ENCODE measurements at places on chromosomes 12 and 14.

DNA sequence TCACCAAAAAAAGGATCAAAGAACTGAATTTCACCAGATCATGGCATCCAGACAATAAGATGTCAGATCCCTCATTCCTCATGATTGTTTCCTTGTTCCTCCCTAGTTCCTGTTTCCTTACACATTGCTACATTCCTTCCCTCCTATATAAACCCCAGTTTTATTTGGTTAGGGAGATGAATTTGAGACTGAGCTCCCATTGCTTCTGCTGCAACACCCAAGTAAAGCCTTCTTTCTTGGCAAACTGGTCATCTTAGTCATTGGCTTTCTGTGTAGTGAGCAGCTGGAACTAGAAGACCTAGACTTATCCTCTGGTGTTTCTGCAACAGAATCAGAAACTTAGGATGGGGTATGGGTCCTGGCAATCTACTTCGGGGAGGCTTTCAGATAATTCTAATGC lies 217.9 kb downstream of the NOVA1 start:
- DNase-seq: no peak
- no peaks in the 10 kb centered on the region for H3K4me1 ChIP-seq
- H3K27ac ChIP-seq: no peak overlapping the region
- H3K4me3 ChIP-seq: no peak overlapping the region
- H3K27me3 ChIP-seq: no peaks in the 10 kb centered on the region
- H3K36me3 ChIP-seq: no peaks in the 10 kb centered on the region

DNA sequence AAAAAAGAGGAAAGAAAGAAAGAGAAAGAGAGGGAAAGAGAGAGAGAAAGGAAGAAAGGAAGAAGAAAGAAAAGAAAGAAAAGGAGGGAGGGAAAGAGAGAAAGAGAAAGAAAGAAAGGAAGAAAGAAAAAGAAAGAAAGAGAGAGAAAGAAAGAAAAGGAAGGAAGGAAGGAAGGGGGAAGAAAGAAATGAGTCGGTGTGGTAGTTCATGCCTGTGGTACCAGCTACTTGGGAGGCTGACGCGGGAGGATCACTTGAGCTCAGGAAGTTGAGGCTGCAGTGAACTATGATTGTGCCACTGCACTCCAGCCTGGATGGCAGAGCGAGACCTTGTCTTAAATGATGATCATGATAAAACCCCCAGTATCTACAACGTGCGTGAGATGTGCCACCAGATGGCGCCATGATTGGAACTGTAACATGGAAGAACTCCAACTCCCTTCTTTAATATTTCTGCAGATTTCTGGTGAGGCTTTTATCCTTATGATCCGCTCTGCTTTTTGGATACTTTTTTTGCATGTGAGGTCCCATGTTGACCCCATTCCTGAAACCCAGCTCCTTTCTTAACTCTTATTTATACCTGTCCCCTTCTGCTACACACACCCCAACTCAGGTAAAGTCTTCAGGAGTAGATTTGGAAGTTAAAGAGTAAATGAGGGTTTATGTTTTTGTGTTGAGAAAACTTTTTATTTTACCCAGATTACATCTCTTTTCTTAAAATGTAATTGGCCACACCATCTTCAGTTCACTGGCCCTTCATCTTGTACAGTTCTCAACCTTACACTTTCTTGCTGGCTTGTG lies 25.6 kb downstream of the RNASE10 start:
- H3K4me3 ChIP-seq: peak overlapping the region; percentile 40
- H3K4me1 ChIP-seq: peaks cover 7% of the 10 kb centered on the region
- H3K27me3 ChIP-seq: peaks cover 2% of the 10 kb centered on the region
- peak; percentile 90 for DNase-seq
- H3K27ac ChIP-seq: no peak overlapping the region

- H3K27ac ChIP-seq: no peak overlapping the region
- no peaks in the 10 kb centered on the region for H3K27me3 ChIP-seq
- no peak overlapping the region for H3K4me3 ChIP-seq
- H3K4me1 ChIP-seq: no peaks in the 10 kb centered on the region
- H3K36me3 ChIP-seq: no peaks in the 10 kb centered on the region
Measured at GRCh38 chr14:65815127-65815526, 402.6 kb downstream of the FUT8 start.

DNA sequence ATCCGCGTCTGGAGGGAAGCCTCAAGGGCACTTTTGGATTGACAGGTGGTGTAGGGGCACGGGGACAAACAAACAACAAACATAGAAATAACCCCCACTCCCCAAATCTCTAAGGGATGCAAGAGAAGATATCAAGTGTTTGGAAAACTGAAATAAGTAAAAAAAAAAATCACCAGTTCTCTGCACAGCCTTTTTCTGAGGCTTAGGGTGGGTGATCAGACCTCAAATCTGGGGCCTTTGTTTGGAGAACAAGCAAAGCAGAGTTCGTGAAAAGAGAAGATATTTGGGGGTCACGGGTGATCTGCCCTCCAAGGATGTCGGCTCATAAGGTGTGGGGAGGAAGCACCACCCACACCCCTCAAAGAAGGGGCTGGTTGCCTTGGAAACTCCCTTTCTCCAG lies 10.7 kb downstream of the TBX5 start:
- no peaks in the 10 kb centered on the region for H3K36me3 ChIP-seq
- H3K4me1 ChIP-seq: peaks cover 4% of the 10 kb centered on the region
- H3K27me3 ChIP-seq: peaks cover 80% of the 10 kb centered on the region

DNA sequence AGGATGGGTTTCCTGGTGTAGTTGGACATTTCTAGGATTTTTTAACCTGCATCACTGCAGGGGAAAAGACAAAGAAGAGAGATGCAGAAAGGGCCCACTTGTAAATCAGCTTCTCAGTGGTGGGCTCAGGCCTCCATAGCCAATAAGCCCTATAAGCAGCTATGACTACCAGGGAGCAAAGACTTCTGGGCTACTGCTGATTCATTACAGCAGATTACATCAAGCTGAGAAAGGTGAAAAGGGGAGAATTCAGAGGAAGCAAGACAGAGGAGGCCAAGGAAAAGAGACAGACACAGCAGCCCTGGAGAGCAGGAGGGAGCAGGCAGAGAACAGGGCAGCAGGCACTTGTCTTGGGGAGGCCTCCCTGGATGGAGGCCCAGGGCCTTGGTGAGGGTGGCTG lies 95.2 kb downstream of the KCNA5 start:
- no peak for DNase-seq
- H3K4me3 ChIP-seq: no peak overlapping the region
- H3K4me1 ChIP-seq: no peaks in the 10 kb centered on the region
- H3K27me3 ChIP-seq: peaks cover 12% of the 10 kb centered on the region

DNA sequence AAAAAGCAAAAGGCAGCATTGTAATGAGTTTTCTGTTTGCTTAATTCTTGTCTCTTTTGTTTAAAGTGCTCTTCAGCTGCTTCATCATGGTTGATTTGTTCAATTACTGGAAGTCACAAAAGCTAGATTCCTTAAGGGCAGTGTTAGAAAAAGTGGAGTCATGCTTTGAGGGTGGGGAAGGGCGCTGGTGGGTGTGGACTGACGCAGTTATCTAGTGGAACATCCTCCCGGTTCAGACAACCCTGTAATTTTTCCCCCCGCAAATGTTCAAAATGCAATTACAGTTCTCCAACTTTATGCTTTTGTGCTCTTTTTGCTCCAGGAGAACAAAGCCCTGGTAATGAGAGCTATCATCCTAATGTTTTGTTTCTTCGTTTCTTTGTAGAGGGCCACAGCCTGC lies 2.1 kb downstream of the AKAP6 start:
- DNase-seq: no peak
- H3K36me3 ChIP-seq: no peaks in the 10 kb centered on the region
- no peak overlapping the region for H3K27ac ChIP-seq
- no peaks in the 10 kb centered on the region for H3K27me3 ChIP-seq
- no peaks in the 10 kb centered on the region for H3K4me1 ChIP-seq

DNA sequence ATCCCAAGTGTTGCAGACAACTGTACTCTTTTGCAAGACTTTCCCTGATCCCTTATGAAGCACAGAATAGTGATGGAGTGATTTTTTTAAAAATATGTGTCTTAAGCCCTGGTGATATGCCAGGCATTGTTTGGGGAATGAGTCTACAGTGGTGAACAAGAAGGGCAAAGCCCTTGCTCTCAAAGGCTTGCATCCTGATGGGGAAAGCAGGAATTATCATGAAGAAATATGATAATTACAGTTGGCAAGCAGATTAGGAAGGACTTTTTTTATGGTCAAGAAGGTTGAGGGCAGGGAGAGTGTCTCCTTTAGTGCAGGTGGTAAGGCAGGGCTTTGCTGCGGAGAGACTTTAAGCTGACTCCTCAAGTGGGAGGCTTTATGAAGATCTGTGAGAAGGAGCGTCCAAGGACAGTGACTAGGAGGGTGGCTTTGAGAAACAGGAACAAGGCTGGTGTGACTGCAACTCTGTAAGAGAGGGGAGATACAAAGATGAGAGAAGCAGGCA lies 100.2 kb downstream of the SYNE2 start:
- no peaks in the 10 kb centered on the region for H3K27me3 ChIP-seq
- no peak overlapping the region for H3K27ac ChIP-seq
- H3K36me3 ChIP-seq: peaks cover 12% of the 10 kb centered on the region
- no peak for DNase-seq

GRCh38 chr14:99660006-99660566 lies 15.2 kb downstream of the HHIPL1 start:
- no peak overlapping the region for H3K4me3 ChIP-seq
- H3K27ac ChIP-seq: no peak overlapping the region
- H3K4me1 ChIP-seq: peaks cover 4% of the 10 kb centered on the region
- H3K27me3 ChIP-seq: peaks cover 38% of the 10 kb centered on the region
- DNase-seq: no peak

GRCh38 chr14:31166271-31166561 lies 41.4 kb downstream of the HECTD1 start:
- H3K4me3 ChIP-seq: no peak overlapping the region
- H3K36me3 ChIP-seq: peaks cover 29% of the 10 kb centered on the region
- no peak for DNase-seq
- H3K4me1 ChIP-seq: no peaks in the 10 kb centered on the region
- no peaks in the 10 kb centered on the region for H3K27me3 ChIP-seq

GRCh38 chr12:126960221-126960620 lies 1306.7 kb upstream of the TMEM132C start:
- H3K4me3 ChIP-seq: no peak overlapping the region
- no peaks in the 10 kb centered on the region for H3K4me1 ChIP-seq
- no peak overlapping the region for H3K27ac ChIP-seq
- no peaks in the 10 kb centered on the region for H3K27me3 ChIP-seq

- peaks cover 2% of the 10 kb centered on the region for H3K4me1 ChIP-seq
- no peak for DNase-seq
- no peaks in the 10 kb centered on the region for H3K27me3 ChIP-seq
- no peak overlapping the region for H3K27ac ChIP-seq
- no peak overlapping the region for H3K4me3 ChIP-seq
Measured at GRCh38 chr14:64953661-64954060, 11.1 kb upstream of the GPX2 start.

DNA sequence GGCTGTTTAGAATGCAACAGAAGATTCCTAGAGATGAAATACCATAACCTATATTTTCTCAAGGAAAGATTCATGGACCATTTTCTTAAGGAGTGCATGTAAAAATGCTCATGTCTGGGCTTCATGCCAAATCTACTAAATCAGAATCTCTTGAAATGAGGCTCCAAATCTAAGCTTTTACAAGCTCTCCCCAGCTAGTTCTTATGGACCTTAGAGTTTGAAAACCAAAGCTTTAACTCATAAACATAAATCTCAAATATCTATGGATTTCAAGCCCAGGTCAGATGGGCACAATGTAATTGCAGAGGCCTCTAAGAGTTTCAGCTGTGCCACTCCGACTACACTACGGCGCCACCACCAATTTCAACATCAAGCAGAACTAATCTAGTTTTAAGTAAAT lies 117.3 kb upstream of the CAND1 start:
- H3K36me3 ChIP-seq: no peaks in the 10 kb centered on the region
- no peak overlapping the region for H3K4me3 ChIP-seq
- peaks cover 5% of the 10 kb centered on the region for H3K4me1 ChIP-seq
- DNase-seq: no peak

GRCh38 chr14:32254952-32255679 lies 52.0 kb upstream of the RNU6-8 start:
- DNase-seq: peak; percentile 66
- H3K36me3 ChIP-seq: no peaks in the 10 kb centered on the region
- peaks cover 15% of the 10 kb centered on the region for H3K4me1 ChIP-seq
- H3K4me3 ChIP-seq: no peak overlapping the region
- H3K27me3 ChIP-seq: no peaks in the 10 kb centered on the region
- no peak overlapping the region for H3K27ac ChIP-seq

DNA sequence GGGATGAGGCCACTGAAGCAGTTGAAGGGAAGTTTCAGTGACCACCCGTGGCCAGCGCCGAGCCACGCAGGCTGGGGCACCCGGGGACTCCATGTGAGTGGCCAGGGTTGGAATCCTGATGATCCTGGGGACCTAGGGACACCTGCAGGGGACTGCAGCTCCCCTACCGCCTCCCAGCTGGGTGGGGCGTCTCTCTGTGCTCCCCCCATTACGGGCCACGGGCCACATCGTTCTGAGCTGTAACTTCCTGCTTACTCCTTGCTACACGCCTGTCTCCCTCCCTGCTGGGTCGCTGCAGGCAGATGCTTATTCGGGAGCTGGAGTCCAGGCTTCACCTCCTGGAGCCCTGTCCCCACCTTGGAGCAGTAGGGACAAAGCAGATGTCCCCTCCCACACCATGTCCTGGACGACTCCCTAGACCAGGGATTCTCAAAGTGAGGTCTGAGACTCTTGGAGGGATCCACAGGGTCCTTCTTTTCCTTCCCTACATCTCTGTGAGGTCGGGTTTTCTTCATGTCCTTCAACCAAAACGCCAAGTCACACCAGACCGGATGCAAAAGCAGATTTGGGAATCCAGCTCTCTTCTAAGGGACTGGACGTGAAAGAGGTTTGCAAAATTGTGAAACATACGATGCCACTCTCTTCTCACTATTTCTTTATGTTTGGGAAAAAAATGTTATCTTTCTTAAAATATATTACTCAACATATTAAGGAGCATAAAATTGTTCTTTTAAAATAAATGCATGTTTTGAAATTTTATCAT lies 85.9 kb upstream of the NCOR2 start:
- peaks cover 5% of the 10 kb centered on the region for H3K36me3 ChIP-seq
- peaks cover 1% of the 10 kb centered on the region for H3K27me3 ChIP-seq
- no peaks in the 10 kb centered on the region for H3K4me1 ChIP-seq
- no peak for DNase-seq
- H3K4me3 ChIP-seq: no peak overlapping the region

GRCh38 chr14:72924337-72924736 lies 1.9 kb upstream of the DCAF4 start:
- H3K4me1 ChIP-seq: peaks cover 5% of the 10 kb centered on the region
- peaks cover 3% of the 10 kb centered on the region for H3K36me3 ChIP-seq
- no peak for DNase-seq
- peaks cover 8% of the 10 kb centered on the region for H3K27me3 ChIP-seq

DNA sequence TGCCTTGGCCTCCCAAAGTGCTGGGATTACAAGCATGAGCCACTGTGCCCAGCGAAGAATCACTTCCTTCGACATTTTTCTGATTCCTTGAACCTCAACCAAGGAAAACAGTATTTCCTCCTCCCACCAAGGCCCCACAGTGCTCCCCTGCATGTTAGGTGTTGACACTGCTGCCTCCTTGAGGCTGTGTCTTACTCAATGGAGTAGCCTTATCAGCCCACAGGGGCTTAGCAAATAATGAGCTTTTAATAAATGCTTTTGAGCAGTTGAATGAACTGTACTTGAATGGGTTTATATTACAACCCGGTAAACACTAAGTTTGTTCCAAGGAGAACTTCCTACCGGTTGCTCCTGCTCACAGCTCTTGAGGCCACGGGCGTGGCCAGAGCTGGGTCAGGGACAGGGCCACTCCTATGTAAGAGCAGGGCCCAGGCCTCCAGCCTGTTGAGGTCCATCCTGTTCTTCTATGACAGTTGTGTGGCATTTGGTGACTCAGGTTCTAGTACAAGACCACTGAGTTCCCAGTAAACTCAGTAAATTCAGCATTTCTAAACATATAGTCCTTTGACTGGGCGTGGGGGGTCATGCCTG lies 36.8 kb upstream of the TUBA1A start:
- H3K27me3 ChIP-seq: no peaks in the 10 kb centered on the region
- no peak overlapping the region for H3K27ac ChIP-seq
- H3K4me3 ChIP-seq: no peak overlapping the region
- no peaks in the 10 kb centered on the region for H3K36me3 ChIP-seq
- no peaks in the 10 kb centered on the region for H3K4me1 ChIP-seq

Data from activated CD8-positive, alpha-beta T cell treated with anti-CD3 and anti-CD28 coated beads for 36 hours (primary cell).